ENCODE measurements at places on chromosomes 3 and 15.
A peak's percentile ranks its signal among the peaks of the same experiment; 100 is the strongest.

- DNase-seq, result no peak
Observed at GRCh38 chr3:181329024-181329423, 339.5 kb upstream of the DNAJC19 start.

GRCh38 chr3:48996640-48997039 is 6.6 kb downstream of the P4HTM start:
- no peak for DNase-seq

- DNase-seq, result no peak
Observed at GRCh38 chr3:127325629-127325961, 37.7 kb upstream of the PRR20G start.

- DNase-seq, result no peak
Observed at GRCh38 chr3:126121632-126122031, 37.7 kb upstream of the SLC41A3 start.

DNA sequence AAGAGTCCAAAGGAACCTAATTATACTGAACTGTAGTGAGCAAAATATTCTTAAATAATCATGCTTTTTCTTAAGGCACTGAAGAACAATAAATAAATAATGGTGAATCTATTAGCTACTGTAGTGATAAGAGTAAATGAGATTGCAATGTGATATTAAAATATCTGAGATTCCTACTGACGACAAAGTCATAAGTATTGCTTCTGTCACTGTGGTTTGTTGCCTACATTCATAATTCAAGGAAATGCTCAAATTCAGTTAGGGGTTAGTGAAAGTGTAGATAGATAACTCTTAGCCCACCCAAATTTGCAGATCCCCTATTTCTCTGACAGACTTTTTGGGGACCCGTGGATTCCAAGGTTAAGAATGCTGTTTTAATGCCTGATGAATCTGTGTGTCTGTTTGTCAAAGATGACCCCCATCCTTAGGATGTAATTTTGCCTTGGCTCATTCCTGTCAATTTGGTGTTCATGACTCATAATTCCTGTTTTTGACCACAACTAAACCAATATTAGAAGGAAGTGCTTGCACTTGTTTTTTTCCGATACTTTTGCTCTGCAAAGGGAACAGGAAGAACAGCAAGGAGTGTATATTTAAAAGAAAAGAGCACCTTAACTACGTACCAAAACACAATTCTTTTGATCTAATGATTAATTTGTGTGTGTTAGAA is 86.7 kb downstream of the MAGI1 start:
- DNase-seq, result peak; percentile 77

GRCh38 chr15:73908030-73908821 is 18.0 kb upstream of the LOXL1 start:
- peak; percentile 74 for DNase-seq

DNA sequence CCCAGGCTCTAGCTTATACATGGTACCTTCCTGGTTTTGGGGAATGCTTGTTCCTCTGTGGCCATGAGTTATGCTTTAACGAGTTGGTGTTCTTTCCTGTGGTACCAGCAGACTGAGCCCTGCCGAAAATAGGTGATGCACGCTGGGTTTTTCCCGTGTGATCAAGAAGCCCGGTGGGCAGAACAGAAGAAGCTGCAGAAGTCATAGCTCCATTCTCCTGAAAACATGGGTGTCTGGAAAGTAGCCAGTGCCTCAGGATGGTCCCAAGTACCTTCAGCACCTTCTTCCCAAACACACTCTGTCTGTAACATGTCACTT is 25.2 kb downstream of the MAPKBP1 start:
- DNase-seq, result no peak

- DNase-seq, result no peak
Observed at GRCh38 chr15:36778531-36778930, 199.1 kb downstream of the CDIN1 start.

GRCh38 chr3:14841836-14842235 is 23.1 kb downstream of the FGD5 start:
- DNase-seq, result no peak

GRCh38 chr3:192339214-192339613 is 388.1 kb downstream of the FGF12 start:
- DNase-seq, result no peak

- DNase-seq, result no peak
Observed at GRCh38 chr3:130973406-130973805, 53.2 kb downstream of the ASTE1 start.

- DNase-seq, result no peak
Observed at GRCh38 chr15:60485365-60486055, 6.6 kb upstream of the ICE2 start.

GRCh38 chr3:68986496-68987208 is 26.8 kb downstream of the EOGT start:
- DNase-seq, result no peak

- DNase-seq, result no peak
Observed at GRCh38 chr15:100708916-100709315, 106.5 kb downstream of the ASB7 start.

DNA sequence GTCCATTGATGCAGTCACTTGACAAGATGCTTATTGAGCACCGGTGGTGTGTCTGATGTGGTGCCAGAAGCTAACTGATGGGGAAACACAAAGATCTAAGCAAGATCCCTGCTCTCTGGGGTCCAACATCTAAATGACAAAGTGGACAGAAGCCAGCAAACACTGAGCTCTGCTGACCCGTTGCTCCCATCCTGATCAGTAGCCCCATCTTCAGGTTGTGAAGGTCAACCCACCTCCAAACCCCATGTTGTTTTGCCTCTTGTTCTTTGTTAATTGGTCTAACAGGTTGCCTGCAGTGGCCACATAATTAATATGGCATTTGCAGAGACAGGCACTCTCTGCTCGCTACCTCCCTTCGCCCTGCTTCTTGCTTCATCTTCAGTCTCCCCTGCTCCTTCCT is 21.5 kb upstream of the GLCE start:
- no peak for DNase-seq

GRCh38 chr3:184508938-184509337 is 52.6 kb upstream of the EPHB3 start:
- no peak for DNase-seq

DNA sequence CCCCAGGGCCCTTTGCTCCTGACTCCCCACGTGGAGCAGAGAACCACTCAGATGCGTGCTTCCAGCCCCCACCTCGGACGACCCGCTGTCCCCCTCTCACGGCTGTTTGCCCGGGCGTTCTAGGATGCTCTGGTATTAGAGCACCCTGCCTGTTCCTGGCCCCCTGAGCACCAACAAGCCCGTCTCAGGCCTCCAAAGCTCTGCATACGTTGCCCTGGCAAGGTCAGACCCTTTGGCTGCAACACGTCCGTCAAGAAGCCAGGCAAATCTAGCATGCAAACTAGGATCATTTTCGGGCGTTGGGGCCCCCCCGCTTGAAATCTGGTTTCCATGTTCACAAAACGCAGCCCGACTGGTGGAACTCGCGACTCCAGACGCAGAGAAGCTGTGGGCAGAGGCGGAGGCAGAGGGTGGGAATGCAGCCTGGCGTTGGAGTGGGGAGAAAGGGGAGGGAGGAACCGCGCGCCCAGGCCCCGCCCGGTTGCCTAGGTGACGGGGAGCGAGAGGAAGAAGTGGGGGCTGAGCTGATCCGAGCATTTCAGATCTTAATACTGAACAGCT is 86.2 kb upstream of the PIAS1 start:
- DNase-seq, result peak; percentile 48

GRCh38 chr3:114639171-114639570 is 345.3 kb downstream of the TIGIT start:
- DNase-seq, result no peak

DNA sequence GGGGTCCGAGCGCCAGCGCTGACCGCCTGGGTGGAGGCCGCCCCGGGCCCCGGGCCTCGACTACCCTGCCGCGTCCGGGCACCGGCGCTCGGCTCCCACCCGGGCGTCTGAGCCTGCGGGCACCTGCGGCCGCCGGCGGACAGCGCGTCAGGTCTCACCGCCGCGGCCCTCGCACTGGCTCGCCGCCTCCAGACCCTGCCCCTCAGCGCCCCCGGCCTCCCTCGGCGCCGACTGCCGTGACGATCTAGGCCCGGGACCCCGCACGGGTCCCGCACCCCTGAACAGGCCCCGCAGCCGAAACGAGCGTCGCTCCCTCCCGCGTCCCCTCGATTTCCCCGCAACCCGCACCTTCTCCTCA is 297 bp downstream of the PRC1 start:
- DNase-seq, result peak; percentile 8

DNA sequence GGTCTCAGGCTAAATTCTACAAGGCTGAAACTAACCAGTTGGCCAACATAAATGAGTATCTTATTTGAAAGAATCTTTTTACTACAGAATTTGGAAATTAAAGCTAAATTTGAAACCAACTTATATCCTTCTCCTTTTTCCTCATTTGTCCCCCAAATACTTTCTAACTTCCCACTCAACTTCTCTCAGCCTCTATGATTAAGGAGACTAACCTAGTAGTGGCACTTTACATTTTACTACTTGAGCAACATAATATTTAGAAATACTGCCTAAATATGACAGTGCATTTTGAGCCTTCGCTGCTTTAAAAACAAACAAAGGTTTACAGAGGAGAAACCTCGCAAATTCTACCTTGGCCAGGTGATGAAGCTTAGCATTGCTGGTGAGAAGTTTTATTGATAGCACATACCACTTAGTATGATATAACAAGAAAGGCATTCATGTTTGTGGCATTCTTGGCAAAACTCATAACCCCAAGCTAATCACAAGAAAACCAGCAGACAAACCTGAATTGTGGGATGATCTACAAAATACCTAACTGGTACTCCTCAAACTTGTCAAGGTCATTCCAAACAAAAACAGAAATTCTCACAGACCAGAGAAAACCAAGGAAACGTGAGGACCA is 432.1 kb upstream of the CFAP20DC start:
- DNase-seq, result peak; percentile 72

- DNase-seq, result no peak
Observed at GRCh38 chr3:168794427-168794826, 698.7 kb upstream of the GOLIM4 start.

DNA sequence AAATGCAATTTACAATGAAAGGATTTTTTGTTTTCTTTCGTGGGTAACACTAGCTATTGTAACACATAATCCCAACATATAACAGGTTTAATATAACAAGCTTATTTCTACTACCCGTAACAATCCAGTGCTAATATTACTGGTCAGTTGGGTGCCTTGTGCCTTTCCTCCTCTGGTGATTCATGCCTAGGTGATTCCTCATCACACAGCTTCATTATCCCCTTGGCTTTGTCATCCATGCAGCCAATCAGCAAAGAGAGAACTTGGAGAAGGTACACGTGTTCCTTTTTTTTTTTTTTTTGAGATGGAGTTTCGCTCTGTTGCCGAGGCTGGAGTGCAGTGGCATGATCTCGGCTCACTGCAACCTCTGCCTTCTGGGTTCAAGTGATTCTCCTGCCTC is 30.7 kb downstream of the CHST14 start:
- DNase-seq, result peak; percentile 65

DNA sequence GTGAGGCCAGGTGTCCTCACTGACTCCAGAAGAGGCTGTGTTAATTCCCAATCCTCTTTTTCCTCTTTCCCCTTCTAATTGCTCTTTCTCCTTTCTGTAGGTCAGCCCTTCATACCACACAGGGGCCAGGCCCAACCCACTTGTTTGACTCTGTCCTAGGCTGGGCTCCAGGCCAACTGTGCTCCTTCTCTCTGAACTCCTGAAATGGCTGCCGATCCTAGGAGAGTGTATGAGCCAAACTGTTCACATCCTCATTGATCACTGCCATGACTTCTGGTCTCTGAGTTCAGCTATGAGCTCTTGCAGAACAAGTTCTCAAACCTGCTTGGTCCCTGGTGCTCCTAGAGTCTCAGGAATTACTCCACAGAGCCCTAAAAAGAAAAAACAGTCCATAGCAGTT is 145.1 kb downstream of the VGLL4 start:
- peak; percentile 80 for DNase-seq

- no peak for DNase-seq
Observed at GRCh38 chr3:113828600-113828999, 10.0 kb upstream of the GRAMD1C start.

DNA sequence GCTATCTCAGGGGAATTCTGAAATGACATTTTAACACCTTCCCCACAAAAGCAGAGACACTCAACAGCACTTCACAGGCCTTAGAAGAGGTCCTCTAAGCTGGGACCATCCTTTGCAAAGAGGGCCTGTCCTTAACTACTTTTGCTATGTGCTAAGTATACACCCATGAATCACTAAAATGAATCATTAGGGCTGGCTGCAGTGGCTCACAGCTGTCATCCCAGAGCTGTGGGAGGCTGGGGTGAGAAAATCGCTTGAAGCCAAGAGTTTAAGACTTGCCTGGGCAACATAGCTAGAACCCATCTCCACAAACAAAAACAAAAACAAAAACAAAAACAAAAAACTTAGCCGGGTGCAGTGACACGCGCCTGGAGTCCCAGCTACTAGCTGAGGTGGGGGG is 53.9 kb upstream of the MELTF start:
- DNase-seq, result peak; percentile 77

GRCh38 chr3:108202080-108202479 is 20.1 kb downstream of the IFT57 start:
- DNase-seq, result no peak

- no peak for DNase-seq
Observed at GRCh38 chr15:29089731-29090616, 179.6 kb downstream of the NSMCE3 start.

GRCh38 chr3:25103391-25103790 is 324.7 kb upstream of the RARB start:
- DNase-seq, result no peak

DNA sequence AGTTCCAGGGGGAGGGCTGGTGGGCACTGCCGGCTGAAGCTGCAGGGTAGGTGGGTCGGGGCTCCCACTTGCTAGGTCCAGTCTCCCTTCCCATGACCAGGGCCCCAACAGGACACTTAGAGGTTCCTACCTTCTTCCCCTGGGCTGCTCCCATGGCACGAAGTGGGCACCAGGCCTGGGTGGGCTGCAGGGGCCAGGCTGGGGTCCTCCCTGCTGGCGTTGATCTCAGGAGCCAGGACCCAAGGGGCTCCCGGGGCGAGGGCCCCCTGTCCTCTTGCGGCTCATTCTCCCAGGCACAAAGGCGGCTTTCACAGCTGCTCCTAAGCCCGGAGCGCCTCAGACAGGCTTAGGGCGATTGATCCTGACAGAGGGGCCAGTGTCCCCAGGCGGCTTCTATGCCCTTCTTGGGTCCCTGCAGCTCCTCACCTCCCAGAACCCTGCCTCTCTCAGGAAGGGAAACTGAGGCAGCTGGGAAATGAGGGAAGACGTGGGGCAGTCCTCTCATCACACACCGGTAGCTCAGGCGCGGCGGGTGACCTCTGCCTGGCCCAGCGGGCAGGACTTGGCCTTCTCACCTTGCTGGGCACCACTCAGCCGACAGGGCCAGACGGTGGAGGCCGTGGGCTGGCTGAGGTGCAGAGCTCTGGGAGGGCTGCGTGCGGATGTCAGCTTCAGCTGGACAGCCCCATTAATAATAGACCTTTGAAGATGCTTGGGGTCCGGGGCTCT is 39.6 kb downstream of the FAM3D start:
- no peak for DNase-seq

Data from kidney tubule cell (primary cell).